ENCODE measurements at places on chromosomes 16 and 17.
A peak's percentile ranks its signal among the peaks of the same experiment; 100 is the strongest.

- no peak for DNase-seq
Measured at GRCh38 chr16:66263973-66264310, 102.5 kb upstream of the CDH5 start.

GRCh38 chr16:27341549-27341948 lies 27.8 kb downstream of the IL4R start:
- DNase-seq: no peak

- DNase-seq: no peak
Measured at GRCh38 chr16:28603381-28604185, 6.3 kb downstream of the SULT1A1 start.

GRCh38 chr16:54430491-54431030 lies 144.0 kb upstream of the IRX3 start:
- DNase-seq: no peak

- peak; percentile 65 for DNase-seq
Measured at GRCh38 chr17:8436169-8436843, 622 bp downstream of the NDEL1 start.

DNA sequence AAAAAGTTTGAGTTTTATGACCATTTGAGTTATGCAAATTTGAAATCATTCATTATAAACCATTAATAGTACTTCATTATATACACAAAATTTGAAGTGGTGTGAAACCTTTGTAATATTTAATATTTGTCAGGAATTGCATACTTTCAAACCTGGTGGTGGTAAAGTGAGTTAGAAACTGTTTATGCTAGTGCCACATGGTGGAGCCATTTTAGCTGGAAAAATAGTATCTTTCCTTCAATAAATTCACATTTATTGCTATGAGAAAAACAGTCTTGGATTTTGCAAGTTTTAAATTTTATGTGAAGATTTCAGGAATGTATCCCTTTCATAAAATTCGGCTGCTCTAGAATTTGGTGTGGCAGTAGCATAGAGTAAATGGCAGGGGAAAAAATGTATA lies 7.3 kb upstream of the BLMH start:
- no peak for DNase-seq

- DNase-seq: no peak
Measured at GRCh38 chr16:15440852-15441251, 6.5 kb downstream of the BMERB1 start.

DNA sequence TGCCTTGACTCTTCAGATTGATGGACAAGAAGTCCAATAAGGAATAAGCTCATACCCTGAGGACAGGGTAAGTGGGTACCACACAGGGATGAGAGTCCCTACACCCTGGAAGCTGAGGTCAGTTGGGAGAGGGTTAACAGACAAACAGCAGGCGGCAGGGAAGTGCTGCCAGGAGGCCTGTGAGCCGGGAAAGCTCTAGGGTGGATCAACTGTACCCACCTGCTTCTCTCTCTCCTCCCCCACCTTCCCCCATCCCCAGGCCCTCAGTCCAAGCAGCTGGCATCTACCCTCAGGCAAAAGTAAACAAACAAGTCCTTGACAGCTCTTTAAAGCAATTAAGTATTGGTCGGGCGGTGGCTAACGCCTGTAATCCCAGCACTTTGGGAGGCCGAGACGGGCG lies 20.7 kb upstream of the MYLK3 start:
- no peak for DNase-seq

DNA sequence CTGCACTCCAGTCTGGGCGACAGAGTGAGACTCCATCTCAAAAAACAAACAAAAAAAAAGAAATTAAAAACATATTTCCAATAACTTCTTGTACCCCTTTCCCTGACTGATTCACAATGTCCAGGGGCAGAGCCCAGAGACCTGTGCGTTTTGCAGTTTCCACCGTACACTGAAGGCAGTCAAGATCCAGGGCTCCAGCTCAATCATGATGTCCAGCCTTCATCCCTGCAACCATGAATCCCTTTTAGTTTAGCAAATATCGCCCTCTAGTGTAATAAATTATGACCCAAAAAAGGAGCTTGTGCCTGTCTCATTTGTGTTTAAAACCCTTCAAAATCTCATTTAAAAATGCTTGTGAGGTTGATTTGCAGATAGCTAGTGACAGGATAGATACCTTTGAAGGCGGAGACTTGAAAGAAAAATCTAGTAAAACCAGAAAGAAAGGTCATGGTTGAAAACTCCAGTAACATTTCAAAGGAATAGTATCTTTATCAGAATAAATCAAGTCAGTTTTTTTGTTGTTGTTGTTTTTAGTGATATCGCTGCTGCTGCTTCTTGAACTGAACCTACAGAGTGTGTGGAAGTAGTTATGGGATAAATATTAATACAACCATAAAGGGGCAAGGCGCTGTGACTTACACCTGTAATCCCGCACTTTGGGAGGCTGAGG lies 3.7 kb upstream of the ERN1 start:
- peak; percentile 80 for DNase-seq

GRCh38 chr17:57879437-57880085 lies 29.7 kb upstream of the MRPS23 start:
- no peak for DNase-seq

- DNase-seq: no peak
Measured at GRCh38 chr17:43353393-43353792, 45.4 kb upstream of the ARL4D start.

- no peak for DNase-seq
Measured at GRCh38 chr17:73773702-73774101, 129.5 kb upstream of the SDK2 start.

- no peak for DNase-seq
Measured at GRCh38 chr16:85168732-85169256, 56.5 kb upstream of the CIBAR2 start.

GRCh38 chr16:23362460-23363317 lies 60.6 kb downstream of the SCNN1B start:
- no peak for DNase-seq

DNA sequence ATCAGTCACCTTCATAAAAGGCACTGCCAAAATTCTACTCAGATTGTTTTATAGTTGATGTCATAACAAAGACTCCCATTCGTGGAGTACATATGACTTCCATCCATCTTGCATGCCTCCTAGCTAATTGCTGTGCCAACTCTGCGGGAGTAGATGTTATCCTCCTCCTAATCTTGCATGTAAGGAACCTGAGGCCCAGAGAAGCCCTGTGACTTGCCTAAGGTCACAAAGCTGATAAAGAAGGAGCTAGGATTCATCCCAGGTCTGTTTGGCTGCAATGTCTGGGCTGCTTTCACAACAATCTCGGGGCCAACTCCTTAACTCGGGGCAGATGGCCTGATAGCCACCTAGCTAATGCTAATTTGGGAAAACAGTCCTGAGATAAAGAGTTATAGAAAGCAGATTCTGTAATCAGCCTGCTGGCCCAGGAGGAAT lies 87.3 kb downstream of the YPEL2 start:
- DNase-seq: no peak

- DNase-seq: no peak
Measured at GRCh38 chr17:41116297-41116696, 1.9 kb downstream of the KRTAP4-11 start.

DNA sequence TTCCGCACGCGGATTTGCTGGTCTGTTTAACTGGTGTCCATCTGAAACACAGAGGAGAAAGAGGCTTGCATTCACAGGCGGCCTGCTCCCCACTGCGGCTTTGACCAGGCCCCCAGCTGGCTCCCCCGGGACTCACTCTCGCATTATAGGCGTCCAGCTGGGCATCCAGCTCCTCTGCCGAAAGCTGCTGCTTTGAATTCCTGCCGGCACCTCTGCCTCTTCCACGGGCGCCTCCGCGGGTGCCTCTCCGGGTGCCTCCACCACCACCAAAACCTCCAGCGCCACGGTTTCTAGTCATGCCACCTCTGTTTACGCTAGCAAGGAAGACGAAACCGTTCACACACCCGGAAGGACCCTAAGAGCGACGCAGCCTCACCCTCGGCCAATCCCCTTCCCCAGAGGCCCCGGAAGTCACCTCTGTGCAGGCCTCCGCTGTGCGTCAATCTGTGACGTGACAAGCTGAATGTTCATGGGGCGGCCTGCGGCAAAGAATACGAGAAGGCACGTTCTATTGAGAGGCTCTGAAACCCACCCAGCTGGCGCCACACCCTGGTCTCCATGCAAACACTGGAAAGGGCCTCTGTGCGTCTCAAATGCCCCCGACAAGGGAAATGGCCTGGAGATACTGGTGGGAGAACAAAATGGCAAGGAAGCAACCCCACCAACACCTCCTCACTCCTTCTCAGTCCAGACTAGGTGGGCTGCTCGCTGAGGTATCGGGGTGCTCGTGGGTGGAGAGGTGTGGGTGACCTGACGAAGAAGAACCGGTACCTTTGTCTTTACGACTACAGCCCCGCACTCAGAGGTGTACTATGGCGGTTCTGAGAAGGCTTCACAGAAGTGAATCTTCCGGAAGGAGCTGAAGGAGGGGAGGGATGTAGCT lies 3.0 kb downstream of the ALYREF start:
- no peak for DNase-seq

GRCh38 chr17:4310354-4311060 lies 46.7 kb upstream of the ANKFY1 start:
- DNase-seq: no peak

GRCh38 chr16:75443298-75443697 lies 10.0 kb upstream of the CFDP1 start:
- DNase-seq: no peak

DNA sequence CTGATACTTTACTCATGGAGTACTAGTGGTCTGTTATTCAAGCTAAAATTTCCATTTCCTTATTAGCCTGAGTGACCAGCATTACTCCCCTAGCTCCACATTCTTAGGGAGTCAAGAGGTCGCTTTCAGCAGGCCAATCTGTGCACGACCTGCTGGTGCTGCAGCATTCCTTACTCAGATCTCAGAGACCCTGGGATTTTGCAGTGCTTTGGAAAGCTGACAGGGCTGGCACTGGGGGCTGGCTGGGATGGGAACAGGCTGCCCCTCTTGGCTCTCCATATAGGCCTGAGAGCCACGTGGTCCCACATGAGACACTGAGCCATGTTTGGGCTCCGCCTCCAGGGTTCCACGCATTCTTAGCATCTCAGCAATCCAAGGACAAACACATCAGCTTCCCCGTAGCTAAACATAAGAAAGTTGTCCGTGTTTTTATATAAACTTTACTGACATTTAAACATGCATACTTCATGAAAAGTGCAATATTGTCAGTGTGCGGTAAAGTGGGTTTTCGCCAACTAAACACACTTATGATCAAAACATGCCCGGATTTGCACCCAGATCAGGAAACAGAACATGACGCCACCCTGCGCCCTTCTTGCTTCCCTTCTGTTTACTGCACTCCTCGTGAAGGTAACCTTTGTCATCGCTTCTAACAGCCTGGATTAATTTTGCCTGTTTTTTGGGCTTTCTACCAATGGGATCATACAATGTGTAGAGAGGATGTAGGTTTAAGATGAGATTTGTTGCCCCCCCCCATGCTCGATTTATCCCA lies 254.5 kb upstream of the CACNG5 start:
- no peak for DNase-seq

DNA sequence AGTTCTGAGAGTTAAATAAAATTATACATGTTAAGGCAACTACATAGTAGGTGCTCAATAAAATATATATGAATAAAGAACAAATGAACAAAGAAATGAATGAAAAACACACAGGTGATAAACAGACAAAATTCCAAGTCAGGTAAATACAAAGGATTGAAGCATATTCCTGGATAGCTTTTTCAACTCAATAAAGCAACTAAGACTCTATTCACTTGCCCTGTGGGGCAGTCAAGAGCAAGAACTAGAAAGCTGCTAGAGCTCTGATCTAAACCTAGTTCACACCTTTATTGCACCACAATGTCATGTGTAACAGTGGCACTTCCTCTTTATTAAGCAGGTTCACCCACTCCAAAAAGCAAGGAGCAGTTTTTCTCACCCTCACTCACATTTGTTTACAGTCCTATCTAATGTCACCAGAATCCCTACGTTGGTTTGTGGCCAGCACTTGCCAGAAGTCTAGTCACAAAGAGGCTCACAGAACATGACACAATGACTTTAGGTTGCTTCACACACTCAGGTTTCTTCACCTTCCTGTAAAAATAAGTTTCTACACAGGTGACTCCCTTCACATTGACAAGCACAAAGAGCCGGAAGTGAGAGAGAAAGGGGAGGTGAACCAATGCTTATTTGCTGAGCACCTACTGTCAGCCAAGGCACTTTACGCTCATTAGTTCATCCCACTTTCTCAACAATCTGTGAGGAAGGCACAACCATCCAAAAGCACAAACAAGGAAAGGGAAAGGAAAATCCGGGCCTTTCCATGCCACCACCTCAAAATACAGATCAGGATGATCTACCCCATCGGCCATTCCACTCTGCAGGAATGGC lies 70.8 kb downstream of the XPO6 start:
- peak; percentile 92 for DNase-seq

- DNase-seq: no peak
Measured at GRCh38 chr16:68778551-68779231, 41.6 kb downstream of the CDH1 start.

GRCh38 chr17:27531469-27531961 lies 75.3 kb downstream of the KSR1 start:
- no peak for DNase-seq

GRCh38 chr16:65034915-65035314 lies 86.9 kb downstream of the CDH11 start:
- no peak for DNase-seq

DNA sequence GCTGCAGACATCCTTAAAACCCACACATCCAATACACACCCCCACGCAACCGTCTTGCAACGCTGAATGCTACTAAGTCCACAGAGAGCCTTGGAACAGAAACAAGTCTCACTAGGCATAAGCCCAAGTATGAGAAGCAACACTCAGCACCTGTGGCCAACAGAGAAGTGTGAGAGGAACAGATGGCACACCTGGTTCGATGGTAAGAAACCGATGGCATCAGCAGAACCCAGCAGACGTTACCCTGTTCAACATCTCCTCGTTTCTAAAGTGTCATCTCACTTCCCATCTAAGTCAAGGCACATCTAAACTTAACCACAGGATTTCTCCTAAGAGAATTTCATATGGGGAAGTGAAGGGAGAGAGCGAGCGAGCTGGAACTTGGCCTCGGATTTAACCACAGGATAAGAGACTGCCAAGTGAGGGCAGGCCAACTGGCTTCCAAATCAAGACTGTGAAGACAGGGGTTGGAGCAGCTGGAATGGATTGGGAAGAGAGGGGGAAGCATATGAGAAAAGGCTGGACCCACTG lies 41.0 kb downstream of the NXPH3 start:
- DNase-seq: no peak

GRCh38 chr16:70750893-70751467 lies 50.0 kb downstream of the VAC14 start:
- no peak for DNase-seq

DNA sequence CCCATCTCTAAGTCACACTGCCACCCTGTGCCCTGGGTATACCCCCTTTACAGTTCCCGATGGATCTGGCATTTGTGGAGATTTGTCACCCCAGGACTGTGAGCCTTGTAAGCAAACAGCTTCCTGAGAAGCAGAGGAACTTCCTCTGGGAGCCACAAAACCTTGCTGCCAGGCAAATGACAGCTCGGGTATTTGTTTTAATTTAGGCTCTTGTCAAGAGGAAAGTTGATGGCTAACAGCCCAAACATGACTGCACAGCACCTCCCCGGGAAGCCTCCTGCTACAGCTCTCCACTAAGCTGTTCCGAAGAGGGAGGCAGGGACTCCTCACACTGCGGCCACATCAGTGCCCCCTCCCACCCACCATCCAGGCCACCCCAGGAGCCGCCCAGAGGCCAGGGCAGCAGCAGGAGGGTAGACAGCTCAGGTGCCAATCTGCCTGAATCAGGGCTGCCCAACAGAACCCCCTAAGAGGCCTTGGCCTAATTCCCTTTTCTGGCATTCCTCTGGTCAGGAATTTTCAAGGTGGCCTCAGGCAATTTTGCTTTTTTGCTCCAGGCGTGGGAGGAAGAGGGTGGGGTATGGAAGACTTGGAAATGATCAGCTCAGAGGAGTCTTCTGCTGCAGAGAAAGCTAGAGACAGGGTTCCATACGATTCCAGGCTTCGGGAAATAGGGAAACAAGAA lies 2.6 kb downstream of the ABR start:
- no peak for DNase-seq

All from CD4-positive, alpha-beta T cell treated with Interleukin-17A for 1 hour (primary cell).